ENCODE measurements at places on chromosomes 7 and 10.

GRCh38 chr10:111116211-111116610 lies 39.4 kb downstream of the ADRA2A start:
- DNase-seq, result no peak

DNA sequence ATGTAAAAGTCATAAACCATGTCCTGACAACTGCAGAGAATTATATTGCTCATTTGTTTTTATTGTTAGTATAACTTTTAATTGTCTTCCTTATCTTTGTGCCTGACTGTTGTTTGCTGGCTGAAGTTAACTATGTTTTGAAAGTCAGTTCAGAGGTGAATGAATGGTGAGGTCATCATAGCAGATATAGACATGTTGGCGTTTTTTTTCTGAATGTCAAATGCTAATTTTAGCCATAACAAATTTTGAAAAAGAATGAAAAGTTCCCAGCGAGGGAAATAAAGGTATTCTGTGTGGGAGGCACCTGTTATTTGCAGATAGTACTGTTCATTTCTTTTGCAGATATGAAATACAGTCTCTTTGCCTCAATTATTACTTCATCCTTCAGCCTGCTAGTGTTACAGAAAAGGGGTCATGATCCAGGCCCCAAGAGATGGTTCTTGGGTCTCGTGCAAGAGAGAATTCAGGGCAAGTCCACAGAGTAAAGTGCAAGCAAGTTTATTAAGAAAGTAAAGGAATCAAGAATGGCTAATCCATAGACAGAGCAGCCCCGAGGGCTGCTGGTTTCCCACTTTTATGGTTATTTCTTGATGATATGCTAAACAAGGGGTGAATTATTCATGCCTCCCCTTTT lies 96.5 kb downstream of the CAMK1D start:
- no peak for DNase-seq

- no peak for DNase-seq
Observed at GRCh38 chr7:132035517-132036362, 479.3 kb upstream of the PODXL start.

DNA sequence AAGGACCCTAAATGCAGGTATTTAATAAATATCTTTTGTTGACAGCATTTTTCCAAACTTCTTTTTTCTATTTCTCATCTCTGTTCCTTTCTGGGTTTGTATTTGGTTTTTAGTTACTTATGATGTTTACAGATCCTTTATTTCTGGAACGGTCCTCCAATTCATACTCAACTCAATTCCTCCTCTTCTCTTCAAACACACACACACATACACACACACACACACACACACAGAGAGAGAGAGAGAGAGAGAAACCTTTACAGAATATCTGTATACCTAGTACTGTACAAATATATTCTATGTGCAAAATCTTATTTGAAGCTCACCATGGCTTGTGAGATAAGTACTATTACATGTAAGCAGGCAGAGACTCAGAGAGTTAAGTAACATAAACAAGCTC lies 21.6 kb upstream of the GOT1 start:
- no peak for DNase-seq

DNA sequence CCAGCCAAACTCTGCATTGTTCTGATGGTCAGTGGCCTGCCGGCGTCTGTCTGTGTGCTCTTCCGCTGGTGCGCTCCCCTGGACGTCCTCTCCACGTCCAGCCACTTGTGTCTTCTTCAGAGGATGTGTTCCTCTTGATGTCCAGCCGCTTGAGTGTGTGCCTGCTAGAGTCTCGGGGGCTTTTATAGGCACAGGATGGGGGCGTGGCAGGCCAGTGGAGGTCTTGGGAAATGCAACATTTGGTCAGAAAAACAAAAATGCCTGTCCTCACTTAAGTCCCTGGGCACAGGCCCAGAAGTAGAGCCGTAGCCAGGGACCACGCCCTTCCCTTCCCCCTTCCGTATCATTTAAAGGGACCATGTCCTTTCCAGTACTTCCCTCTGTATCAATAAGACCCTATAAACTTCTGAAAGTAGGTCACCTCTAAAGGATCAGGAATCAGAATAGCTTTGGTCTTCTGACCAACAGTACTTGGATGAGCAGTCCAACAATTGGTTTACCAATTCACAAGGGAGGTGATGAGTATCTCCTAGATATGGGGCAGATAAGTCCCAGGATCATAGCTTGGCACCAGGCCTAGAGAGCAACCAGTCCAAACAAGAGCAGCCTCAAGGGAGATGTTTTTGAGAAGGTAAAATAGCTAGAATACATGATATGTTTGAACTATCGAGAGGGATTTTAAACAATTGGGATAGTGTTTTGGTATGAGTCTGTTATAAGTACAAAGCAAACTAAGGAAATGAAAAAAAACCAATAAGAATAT lies 32.2 kb upstream of the PNLIPRP3 start:
- no peak for DNase-seq

GRCh38 chr10:44990302-44990655 lies 10.4 kb upstream of the ZNF22 start:
- no peak for DNase-seq

GRCh38 chr10:95730233-95730632 lies 25.7 kb upstream of the ENTPD1 start:
- no peak for DNase-seq

GRCh38 chr7:64884913-64885370 lies 18.1 kb upstream of the ZNF273 start:
- no peak for DNase-seq

DNA sequence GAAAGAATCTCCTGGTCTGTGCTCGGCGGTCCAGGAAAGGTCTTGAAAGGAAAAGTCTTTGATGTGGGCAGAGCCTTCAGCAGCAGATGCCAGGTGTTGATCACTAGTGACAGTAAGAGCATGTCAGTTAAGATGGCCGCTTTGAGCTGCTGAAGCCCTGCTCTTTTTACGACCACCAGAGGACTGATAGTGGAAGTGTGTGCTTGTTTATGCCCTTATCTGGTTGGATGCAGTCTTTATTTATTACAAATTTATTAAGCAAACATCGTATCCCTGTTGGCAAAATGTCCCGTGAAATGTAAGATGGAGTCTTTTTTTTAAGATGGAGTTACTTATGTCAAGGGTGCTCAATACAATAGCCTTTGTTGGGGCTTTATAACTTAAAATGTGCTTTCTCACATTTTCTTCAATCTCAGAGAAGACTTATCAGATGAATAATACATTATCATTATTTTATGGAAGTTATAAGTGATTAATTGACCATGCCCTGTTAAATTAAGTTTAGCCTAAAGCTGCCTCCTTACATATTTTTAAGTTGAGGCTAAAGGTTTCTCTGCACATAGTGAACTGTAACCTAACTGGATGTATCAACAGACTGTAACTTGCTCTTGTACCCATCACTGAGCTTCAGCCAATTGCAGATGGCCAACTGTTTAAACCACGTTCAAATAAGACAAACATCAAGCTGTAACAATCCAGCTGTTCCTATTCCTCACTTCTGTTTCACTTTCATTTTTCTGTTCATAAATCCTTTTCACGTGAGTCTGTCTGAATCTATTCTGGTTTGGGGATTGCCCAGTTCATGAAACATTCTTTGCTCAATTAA lies 97.4 kb upstream of the PIK3CG start:
- DNase-seq, result no peak
